CD8-positive, alpha-beta memory T cell (primary cell): ENCODE measurements at places on chromosomes 16 and 17.

- no peak for DNase-seq
These were observed 76.8 kb downstream of the ABCA8 start for GRCh38 chr17:68878226-68878885.

DNA sequence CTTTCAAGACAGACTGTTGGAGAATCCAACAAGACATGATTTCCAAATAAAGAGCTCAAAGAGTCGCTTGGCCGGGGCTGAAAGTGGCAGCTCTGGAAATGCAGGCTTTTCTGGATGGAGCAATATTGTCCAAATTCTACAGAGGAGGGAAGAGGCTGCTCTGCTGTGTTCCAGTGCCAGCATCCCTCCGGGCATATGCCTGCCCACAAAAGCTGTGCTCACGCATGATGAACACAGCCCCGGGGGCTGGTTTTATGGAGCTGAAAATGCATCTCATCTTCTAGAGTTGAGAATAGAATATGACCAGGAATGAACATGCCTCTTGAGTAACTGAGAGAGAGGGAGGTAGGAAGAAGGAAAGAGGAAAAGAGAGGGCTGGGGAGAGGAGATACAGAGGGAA is 74.7 kb upstream of the TOX3 start:
- no peak for DNase-seq

- DNase-seq = peak; percentile 21
These were observed 601 bp upstream of the RFWD3 start for GRCh38 chr16:74667255-74667700.

- no peak for DNase-seq
These were observed 64.9 kb downstream of the MPHOSPH6 start for GRCh38 chr16:82105107-82105506.

- DNase-seq = no peak
These were observed 27.7 kb downstream of the TMEM235 start for GRCh38 chr17:78259192-78259554.

- DNase-seq = no peak
These were observed 49.6 kb downstream of the COX10 start for GRCh38 chr17:14118951-14119350.

GRCh38 chr17:20999044-20999573 is 43.7 kb downstream of the USP22 start:
- DNase-seq = no peak
